ENCODE measurements at places on chromosomes 2 and 18. TPM values are rescaled to one million over a fixed set of nuclear protein-coding genes. Genes with fewer than 3 reads are reported as not detected.

The NIFK gene
- 180 TPM for total RNA-seq

The POTEC gene
- total RNA-seq: not detected

The IL1RN gene
- not detected for total RNA-seq

The L3MBTL4 gene
- total RNA-seq: 2.0 TPM

The KLHL30 gene
- not detected for total RNA-seq

The ATF2 gene
- 34.9 TPM for total RNA-seq

The DGUOK gene
- 98.5 TPM for total RNA-seq

The STON1 gene
- total RNA-seq: 5.5 TPM

The PLCL1 gene
- total RNA-seq: not detected

The TXNL1 gene
- total RNA-seq: 92.0 TPM

The SERPINB2 gene
- total RNA-seq: not detected

The SKOR2 gene
- total RNA-seq: 0.18 TPM

The PIEZO2 gene
- 3.9 TPM for total RNA-seq

The HOXD13 gene
- total RNA-seq: not detected

The TMEM247 gene
- total RNA-seq: not detected

The SATB2 gene
- total RNA-seq: 23.0 TPM

The NAT8 gene
- total RNA-seq: not detected

The RSAD2 gene
- total RNA-seq: not detected

The UCN gene
- 1.5 TPM for total RNA-seq

The TYMS gene
- 135 TPM for total RNA-seq

The MBD2 gene
- 34.0 TPM for total RNA-seq

The CNDP1 gene
- total RNA-seq: 0.29 TPM

The HOXD8 gene
- not detected for total RNA-seq

Measured in H9 (cell line).